ENCODE measurements at places on chromosomes 5 and 9. TPM values are rescaled to one million over a fixed set of nuclear protein-coding genes. Genes with fewer than 3 reads are reported as not detected.

Gene TEX48
- not detected for total RNA-seq

Gene ROPN1L
- total RNA-seq = 0.46 TPM

Gene SPINK13
- total RNA-seq = not detected

Gene COL15A1
- total RNA-seq = 33.5 TPM

Gene NOL8
- 18.1 TPM for total RNA-seq

Gene UAP1L1
- 11.2 TPM for total RNA-seq

Gene ACOT12
- not detected for total RNA-seq

Gene TOR1B
- 11.1 TPM for total RNA-seq

Gene ADAMTS16
- not detected for total RNA-seq

Gene ADAMTS12
- 4.7 TPM for total RNA-seq

Gene GRIA1
- not detected for total RNA-seq

Gene QRFP
- not detected for total RNA-seq

Gene ENHO
- not detected for total RNA-seq

DNA sequence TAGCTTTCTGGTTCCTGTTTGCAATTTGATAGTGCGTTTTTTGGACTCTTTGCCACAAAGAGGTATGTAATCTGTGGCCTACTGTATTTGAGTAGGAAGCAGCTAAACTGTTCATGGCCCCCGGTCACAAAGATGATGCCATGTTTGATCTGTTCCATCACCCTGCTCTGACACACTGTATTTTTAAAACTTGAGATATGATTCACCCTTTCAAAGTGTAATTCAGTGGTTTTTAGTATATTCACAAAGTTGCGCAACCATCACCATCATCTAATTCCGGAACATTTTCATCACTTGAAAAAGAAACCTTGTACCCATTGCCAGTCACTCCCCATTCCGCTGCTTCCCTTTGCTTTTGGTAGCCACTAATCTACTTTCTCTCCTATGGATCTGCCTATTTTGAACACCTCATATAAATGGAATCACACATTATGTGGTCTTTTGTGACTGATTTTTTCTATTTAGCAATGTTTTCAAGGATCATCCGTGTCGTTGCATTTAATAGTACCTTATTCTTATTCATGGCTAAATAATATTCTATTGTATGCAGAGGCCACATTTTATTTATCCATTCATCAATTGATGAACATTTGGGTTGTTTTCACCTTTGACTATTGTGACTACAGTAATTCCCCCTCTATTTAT is 141.6 kb downstream of the NR3C1 start:
- no peak overlapping the region for H3K4me3 ChIP-seq
- H3K36me3 ChIP-seq = no peaks in the 10 kb centered on the region
- DNase-seq = no peak
- no peaks in the 10 kb centered on the region for H3K4me1 ChIP-seq

GRCh38 chr9:92350740-92351133 is 25.0 kb downstream of the CENPP start:
- no peaks in the 10 kb centered on the region for H3K4me1 ChIP-seq
- H3K27me3 ChIP-seq = no peaks in the 10 kb centered on the region
- H3K4me3 ChIP-seq = no peak overlapping the region
- H3K27ac ChIP-seq = peak overlapping the region; percentile 28
- DNase-seq = no peak
- no peaks in the 10 kb centered on the region for H3K36me3 ChIP-seq

DNA sequence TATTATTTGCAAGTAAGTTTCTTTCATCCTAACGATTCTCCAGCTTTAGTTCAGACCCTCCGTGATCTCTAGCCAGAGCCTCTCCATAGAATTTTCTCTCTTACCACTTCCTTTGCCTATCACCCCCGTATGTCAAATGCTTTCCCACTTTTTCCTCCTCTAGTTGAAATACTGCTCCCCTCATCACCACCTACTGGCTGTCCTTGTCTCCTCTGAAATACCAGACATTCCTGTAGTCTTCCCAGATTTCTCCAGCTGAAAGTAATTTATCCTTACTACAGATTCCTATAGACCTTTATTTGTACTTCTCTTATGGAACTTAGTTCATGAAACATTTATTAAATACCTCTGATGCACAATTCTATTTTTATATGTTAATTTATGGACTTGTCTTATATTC is 36.0 kb upstream of the GLIPR2 start:
- no peak overlapping the region for H3K27ac ChIP-seq
- H3K4me1 ChIP-seq = no peaks in the 10 kb centered on the region
- no peaks in the 10 kb centered on the region for H3K27me3 ChIP-seq
- no peaks in the 10 kb centered on the region for H3K36me3 ChIP-seq

GRCh38 chr5:126441230-126441629 is 18.0 kb downstream of the GRAMD2B start:
- H3K36me3 ChIP-seq = peaks cover 30% of the 10 kb centered on the region
- no peak overlapping the region for H3K4me3 ChIP-seq
- no peaks in the 10 kb centered on the region for H3K27me3 ChIP-seq
- DNase-seq = no peak

DNA sequence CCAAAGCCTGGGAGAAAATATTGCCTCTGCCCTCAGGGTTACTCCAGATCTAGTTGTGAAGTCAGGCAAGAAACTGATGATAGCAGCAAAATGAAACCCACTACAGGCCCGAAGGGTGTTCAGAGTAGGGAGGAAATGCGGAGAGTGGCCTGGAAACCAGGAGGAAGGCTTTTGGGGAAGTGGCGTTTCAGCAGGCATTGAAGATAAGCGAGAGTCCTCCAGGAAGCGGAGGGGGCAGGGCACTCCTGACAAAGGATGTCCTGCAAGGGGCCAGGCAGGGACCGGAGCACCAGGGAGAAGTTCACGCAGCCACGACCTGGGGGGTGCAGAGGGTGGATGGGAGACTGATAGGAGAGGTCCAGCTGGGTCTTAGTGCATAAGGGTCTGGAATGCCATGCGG is 7.8 kb upstream of the FOXI1 start:
- no peak overlapping the region for H3K4me3 ChIP-seq
- no peaks in the 10 kb centered on the region for H3K36me3 ChIP-seq
- no peak overlapping the region for H3K27ac ChIP-seq
- no peak for DNase-seq
- no peaks in the 10 kb centered on the region for H3K27me3 ChIP-seq

- H3K27me3 ChIP-seq = no peaks in the 10 kb centered on the region
- H3K36me3 ChIP-seq = no peaks in the 10 kb centered on the region
- no peak overlapping the region for H3K27ac ChIP-seq
- peaks cover 9% of the 10 kb centered on the region for H3K4me1 ChIP-seq
- no peak overlapping the region for H3K4me3 ChIP-seq
These were observed 84.4 kb downstream of the ZSWIM6 start for GRCh38 chr5:61416420-61416819.

GRCh38 chr9:89721176-89721700 is 116.4 kb downstream of the GADD45G start:
- no peaks in the 10 kb centered on the region for H3K4me1 ChIP-seq
- H3K27ac ChIP-seq = no peak overlapping the region
- no peaks in the 10 kb centered on the region for H3K27me3 ChIP-seq
- no peaks in the 10 kb centered on the region for H3K36me3 ChIP-seq

- no peak for DNase-seq
- no peak overlapping the region for H3K27ac ChIP-seq
- no peaks in the 10 kb centered on the region for H3K4me1 ChIP-seq
- H3K4me3 ChIP-seq = no peak overlapping the region
These were observed 354.1 kb upstream of the SLC30A5 start for GRCh38 chr5:68739752-68740151.

- peaks cover 12% of the 10 kb centered on the region for H3K36me3 ChIP-seq
- no peaks in the 10 kb centered on the region for H3K27me3 ChIP-seq
- no peak for DNase-seq
- peak overlapping the region; percentile 99 for H3K27ac ChIP-seq
These were observed 1.4 kb downstream of the NR3C1 start for GRCh38 chr5:143402017-143402552.

- peaks cover 56% of the 10 kb centered on the region for H3K4me1 ChIP-seq
- peaks cover 33% of the 10 kb centered on the region for H3K36me3 ChIP-seq
- H3K4me3 ChIP-seq = peak within 1 kb of the TSS; percentile 97
- no peaks in the 10 kb centered on the region for H3K27me3 ChIP-seq
These were observed at the start of gene EHMT1 for GRCh38 chr9:137618105-137619067. EHMT1 (plus strand) TSS chr9:137619005; CDS start chr9:137619029, 24 bp downstream.

GRCh38 chr9:123453076-123453667 is 97.2 kb downstream of the CRB2 start:
- H3K27me3 ChIP-seq = no peaks in the 10 kb centered on the region
- no peak for DNase-seq
- H3K4me1 ChIP-seq = no peaks in the 10 kb centered on the region
- H3K4me3 ChIP-seq = no peak overlapping the region
- peaks cover 7% of the 10 kb centered on the region for H3K36me3 ChIP-seq

DNA sequence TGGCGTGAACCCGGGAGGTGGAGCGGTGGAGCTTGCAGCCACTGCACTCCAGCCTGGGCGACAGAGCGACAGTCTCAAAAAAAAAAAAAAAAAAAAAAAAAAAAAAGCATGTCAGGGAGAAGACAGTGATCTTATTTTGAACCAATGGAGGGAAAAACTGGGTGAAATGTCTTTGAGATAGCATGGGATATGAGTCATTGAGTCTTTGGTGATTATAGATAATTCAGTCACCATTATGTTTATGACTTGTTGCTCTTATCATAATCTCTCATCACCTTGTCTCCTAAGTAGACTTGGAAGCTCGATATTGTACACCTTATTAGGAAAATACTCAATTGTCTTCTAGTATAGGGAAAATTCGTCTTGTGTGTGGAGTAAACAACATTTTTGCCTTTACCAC is 55.1 kb upstream of the KDM4C start:
- no peaks in the 10 kb centered on the region for H3K27me3 ChIP-seq
- H3K36me3 ChIP-seq = no peaks in the 10 kb centered on the region
- no peaks in the 10 kb centered on the region for H3K4me1 ChIP-seq
- DNase-seq = no peak
- H3K27ac ChIP-seq = no peak overlapping the region

GRCh38 chr5:180787711-180788431 is 14.7 kb downstream of the MGAT1 start:
- H3K36me3 ChIP-seq = peaks cover 39% of the 10 kb centered on the region
- peaks cover 55% of the 10 kb centered on the region for H3K4me1 ChIP-seq

DNA sequence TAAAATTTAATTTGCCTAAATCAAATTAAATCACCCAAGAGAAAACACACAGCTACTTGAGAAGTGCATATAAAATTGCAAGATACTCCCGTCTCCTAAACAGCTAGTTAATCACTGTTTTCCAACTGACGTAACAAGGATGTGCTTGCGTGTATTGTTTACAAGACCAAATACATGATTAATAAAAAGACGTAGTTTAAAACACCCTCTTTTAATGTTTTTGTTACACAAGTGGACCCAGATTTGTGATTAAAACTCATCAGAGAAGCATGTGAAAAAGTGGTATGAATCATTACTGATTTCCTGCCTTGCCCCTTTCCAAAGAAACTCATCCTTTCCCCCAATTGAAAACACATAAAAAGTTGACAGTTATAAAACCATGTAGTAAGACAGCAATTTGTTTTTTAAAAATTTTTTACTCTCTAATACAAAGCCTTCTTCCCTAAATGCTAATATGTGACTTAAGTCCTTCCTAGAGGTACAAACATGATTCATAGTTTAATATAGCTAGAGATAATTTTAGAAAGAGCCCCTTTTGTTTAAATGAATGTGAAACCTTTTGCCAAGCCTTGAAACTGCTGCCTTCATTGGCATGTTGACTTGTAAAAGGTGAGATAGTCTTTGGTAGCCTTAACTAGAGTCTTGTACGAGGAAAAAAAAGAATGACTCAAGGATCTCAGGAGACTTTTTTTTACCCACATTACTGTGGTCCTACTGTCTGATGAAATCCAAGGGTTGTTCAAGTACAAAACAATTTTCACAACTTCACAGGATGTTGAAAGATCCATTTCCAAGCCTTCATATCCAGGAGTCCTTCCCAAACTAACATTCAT is 61.4 kb upstream of the FST start:
- no peaks in the 10 kb centered on the region for H3K36me3 ChIP-seq
- no peaks in the 10 kb centered on the region for H3K4me1 ChIP-seq
- DNase-seq = no peak

GRCh38 chr5:35356725-35357124 is 126.4 kb upstream of the PRLR start:
- DNase-seq = no peak
- no peaks in the 10 kb centered on the region for H3K36me3 ChIP-seq
- H3K27ac ChIP-seq = no peak overlapping the region
- H3K4me1 ChIP-seq = no peaks in the 10 kb centered on the region

- H3K36me3 ChIP-seq = no peaks in the 10 kb centered on the region
- H3K27me3 ChIP-seq = no peaks in the 10 kb centered on the region
- no peak overlapping the region for H3K4me3 ChIP-seq
- H3K4me1 ChIP-seq = peaks cover 4% of the 10 kb centered on the region
- peak overlapping the region; percentile 14 for H3K27ac ChIP-seq
These were observed 195.8 kb downstream of the EFNA5 start for GRCh38 chr5:107474716-107475489.

GRCh38 chr5:128722551-128722950 is 184.5 kb upstream of the FBN2 start:
- no peaks in the 10 kb centered on the region for H3K27me3 ChIP-seq
- no peak overlapping the region for H3K4me3 ChIP-seq
- no peaks in the 10 kb centered on the region for H3K4me1 ChIP-seq
- H3K27ac ChIP-seq = no peak overlapping the region
- no peaks in the 10 kb centered on the region for H3K36me3 ChIP-seq

DNA sequence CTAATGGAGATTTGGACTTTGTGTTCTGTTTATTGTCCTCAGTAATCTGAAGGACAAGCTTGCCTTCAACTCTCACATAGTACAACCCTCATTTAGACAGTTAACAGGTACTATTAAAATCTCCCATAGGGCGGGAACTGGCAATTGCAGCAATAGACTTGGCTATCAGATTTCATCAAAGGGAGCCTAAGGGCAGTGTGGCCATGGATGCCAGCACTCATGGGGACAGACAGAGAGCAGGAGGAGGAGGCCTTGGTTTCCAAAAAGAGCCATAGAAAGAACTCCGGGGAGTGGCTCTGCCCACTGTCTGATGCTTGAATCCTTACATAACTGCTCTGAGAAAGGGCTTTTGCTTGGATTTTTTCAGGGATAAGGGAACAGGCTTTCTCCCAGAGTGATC is 6.8 kb downstream of the SLC36A1 start:
- no peak for DNase-seq
- H3K4me1 ChIP-seq = no peaks in the 10 kb centered on the region
- no peak overlapping the region for H3K27ac ChIP-seq
- no peak overlapping the region for H3K4me3 ChIP-seq
- no peaks in the 10 kb centered on the region for H3K27me3 ChIP-seq
- H3K36me3 ChIP-seq = no peaks in the 10 kb centered on the region

DNA sequence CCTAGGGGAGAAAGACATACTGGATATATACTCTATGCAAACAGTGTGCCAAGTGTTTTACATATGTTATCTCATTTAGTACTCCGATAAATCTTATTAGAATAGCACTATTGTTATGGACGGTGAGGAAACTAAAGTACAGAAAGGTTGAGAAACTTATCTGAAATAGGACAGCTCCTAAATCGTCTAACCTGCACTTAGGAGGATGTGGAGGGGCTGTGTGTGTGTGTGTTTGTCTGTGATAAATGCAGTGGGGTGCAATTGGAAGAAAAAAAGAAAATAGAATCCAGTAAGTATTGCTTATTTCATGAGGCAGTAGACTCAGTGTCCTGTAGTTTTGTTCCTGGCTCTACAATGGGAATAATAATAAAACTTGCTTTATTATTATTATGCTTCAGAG is 106.4 kb upstream of the IL6ST start:
- H3K4me3 ChIP-seq = no peak overlapping the region
- no peaks in the 10 kb centered on the region for H3K27me3 ChIP-seq
- H3K4me1 ChIP-seq = peaks cover 14% of the 10 kb centered on the region
- no peaks in the 10 kb centered on the region for H3K36me3 ChIP-seq

All from heart left ventricle (tissue), 16 donors.